ENCODE measurements at places on chromosomes 4 and X. TPM values are rescaled to one million over a fixed set of nuclear protein-coding genes. Genes with fewer than 3 reads are reported as not detected.

GRCh38 chrX:77694491-77694890 lies 91.5 kb downstream of the ATRX start:
- no peak for DNase-seq

GRCh38 chr4:88927420-88927819 lies 129.6 kb downstream of the FAM13A start:
- DNase-seq: no peak

DNA sequence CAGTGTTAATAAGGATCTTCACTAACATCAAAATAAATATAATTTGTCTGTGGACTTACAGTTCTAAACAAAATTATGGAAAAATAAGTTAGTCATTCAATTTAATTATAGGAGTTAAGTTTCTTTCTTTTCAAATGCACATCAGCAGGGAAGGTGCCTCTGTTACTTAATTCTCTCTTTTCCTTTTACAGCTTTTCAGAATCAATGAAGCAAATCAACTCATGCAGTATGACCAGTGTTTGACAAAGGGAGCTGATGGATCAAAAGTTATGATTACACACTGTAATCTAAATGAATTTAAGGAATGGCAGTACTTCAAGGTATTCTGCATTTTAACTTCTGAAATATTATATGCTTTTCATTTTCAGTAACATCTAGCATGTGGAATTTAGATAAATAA lies 15.9 kb downstream of the HMGB2 start:
- no peak for DNase-seq

CPXCR1 gene
- not detected for total RNA-seq

GRCh38 chr4:71470524-71470923 lies 131.7 kb downstream of the SLC4A4 start:
- DNase-seq: no peak

All from activated T-cell treated with anti-CD3 and anti-CD28 coated beads, Interleukin-2, amount 50 U/mL, for 72 hours (primary cell).